ENCODE measurements at places on chromosomes 16 and 17.

GRCh38 chr17:77316191-77316641 lies 175.4 kb downstream of the SEC14L1 start:
- peak; percentile 74 for DNase-seq

- no peak for DNase-seq
Measured at GRCh38 chr17:42880776-42881310, 19.8 kb upstream of the G6PC1 start.

DNA sequence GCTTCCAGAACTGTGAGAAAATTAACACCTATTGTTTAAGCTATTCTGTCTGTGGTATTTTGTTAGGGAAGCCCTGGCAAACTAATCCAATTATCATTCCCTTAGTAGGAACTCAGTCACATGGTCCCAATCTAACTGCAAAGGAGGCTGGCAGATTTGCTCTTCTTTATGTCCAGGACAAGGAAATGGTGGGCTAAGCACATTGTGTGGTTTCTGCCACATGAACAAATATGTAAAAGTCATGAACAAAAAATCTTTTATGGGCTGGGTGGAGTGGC lies 278.6 kb upstream of the RPL38 start:
- no peak for DNase-seq

DNA sequence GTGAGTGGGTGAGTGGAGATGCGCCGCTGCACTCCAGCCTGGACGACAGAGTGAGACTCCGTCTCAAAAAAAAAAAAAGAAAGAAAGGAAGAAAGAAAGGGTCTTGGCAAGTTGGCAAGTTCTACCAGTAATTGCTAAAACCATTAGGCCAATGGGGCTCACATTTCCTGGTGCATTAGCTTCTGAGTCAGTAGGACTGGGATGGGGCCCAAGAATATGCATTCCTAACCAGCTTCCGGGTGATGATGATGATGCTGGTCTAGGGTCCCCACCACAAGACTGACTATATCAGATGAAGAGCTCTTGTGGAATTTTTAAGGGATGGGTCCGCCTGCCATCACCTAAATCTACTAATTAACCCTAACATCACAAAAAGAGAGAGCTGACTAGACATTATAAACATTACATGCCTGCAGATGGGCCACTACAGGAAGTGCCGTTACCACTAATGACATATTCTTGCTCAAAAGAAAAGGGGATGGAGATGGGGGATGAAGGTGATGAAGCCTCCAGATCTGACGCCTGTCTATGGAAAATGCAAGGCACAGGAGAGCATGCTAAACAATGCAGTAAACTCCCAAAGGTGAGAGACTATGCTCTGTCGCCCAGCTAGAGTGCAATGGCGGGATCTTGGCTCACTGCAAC lies 13.1 kb downstream of the MYH11 start:
- DNase-seq, result no peak

GRCh38 chr17:45171338-45172231 lies 9.9 kb downstream of the HEXIM2 start:
- DNase-seq, result peak; percentile 62

DNA sequence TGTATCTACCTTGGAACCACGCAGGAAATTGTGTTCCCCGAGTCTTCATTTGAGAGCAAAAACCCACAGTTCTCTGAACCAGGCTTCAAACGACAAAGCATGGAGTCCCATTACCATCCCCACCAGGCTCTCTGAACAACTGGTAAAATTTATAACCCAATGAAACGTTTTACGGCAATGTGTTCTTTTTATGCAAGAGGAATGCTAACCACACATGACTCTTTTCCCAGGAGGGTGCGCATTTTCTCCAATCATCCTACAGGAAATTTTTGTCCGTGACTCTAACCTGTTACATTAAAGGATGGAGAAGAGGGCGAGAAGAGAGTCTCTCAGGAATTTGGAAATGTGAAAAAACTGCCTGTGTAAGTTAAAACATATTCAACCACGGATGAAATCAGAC lies 17.8 kb downstream of the STX8 start:
- DNase-seq, result no peak

GRCh38 chr16:19424478-19424877 lies 6.8 kb downstream of the TMC5 start:
- DNase-seq, result no peak

DNA sequence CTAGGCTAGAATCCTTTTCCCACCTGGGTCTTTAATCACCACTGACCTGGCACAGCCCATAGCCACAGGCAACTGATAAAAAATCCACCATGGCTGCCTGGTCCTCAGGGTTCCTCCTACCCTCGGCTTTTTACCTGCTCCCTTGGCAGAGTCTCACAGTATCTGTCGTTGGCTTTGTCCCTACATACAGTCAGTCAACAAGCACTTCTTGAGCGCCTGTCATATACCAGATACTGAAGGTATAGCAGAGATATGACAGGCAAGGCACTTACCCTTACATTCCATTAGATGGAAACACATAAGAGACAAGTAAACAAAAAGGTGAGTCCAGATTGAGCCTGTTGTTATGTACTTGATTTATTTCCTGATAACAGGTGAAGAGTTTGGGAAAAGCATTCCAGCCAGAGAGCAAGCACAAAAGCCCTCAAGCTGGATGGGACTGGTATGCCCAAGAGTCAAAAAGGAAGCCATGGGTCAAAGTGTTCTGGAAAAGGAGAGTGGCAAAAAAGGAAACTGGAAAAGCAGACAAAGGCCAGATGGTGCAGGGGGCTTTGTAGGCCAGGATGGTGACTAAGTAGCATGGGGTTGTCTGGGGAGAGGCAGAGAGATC lies 247.0 kb downstream of the CHD9NB start:
- DNase-seq, result no peak

- DNase-seq, result no peak
Measured at GRCh38 chr17:79237448-79238053, 162.9 kb downstream of the ENGASE start.

DNA sequence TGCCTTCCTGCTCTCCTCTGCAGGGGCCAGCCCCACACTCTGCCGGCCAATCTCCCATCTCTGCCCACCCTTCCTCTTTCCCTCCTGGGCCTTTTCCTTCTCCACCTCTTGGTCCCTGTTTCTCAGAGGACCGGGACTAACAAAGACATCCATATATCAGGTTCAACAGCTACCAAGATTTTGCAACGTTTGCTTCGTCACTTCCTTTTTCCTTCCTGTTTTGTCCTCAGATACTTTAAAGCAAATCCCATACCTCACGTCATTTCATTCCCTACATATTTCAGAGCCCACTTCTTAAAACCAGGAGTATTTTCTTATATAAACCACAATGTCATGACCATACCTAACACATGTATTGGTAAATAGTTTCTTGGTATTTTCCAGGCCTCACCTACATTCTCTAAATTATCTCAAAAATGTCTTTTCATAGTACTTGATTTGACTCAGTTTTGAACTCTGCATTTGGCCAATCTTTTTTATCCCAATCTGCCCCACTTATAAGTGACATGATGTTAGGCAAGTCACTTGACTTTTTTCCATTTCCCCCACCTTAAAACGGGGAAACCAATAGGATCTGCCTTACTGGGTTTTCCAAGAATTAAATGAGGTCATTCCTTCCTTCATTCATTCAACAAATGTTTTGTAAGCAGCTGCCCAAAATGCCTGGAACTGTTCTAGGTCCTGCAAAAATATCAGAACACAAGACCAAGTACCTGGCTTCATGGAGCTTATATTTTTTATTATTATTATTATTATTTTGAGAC lies 7.2 kb upstream of the USP10 start:
- DNase-seq, result no peak

DNA sequence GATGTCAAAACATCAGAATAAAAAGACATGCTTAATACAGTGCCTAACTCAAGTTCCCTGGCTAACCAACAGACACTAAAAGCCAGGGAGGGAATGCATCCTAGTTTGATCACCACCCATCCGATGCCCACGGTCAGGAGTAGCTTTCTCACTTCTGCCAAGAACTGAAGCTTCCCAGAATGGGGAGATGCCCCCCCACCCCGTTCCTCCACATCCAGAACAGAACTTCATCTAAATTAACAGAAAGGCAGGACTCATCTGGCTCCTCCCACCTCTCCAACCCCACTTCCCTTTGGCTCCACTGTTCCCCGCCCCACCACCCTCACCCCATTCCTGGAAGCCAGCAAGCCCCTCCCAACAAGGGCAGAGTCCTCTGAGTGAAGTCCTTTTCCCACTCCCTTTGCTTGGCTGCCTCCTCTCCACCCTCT lies 33.7 kb downstream of the GDE1 start:
- no peak for DNase-seq

DNA sequence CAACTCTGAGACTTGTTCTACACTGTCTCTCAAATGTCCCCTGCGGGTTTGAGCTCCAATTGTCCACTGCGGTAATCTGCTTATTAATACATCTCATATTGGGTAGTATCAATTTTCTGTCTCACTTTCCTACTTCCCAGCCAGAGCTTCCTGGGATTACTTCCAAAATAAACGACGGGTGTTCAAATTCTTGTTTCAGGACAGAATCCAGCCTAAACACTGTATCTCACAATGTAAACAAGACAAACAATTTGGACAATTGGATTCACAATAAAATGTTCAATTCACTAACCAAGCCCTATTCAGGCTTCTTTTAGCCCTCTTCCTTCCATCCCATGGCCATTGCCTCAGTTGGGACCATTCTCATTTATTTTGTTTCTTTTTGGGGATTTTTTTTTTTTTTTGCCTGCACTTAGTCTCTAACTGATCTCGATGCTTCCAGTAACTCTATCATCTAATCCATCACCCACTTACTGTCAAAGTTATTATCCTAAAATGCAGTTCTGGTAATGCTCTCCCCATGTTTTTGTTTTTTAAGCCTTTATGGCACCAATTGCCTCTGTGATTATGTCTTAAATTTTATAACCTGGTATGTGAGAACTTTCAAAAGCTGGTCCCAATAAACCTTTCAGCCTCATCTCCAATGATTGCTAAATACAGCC lies 2.0 kb upstream of the VAT1L start:
- no peak for DNase-seq

DNA sequence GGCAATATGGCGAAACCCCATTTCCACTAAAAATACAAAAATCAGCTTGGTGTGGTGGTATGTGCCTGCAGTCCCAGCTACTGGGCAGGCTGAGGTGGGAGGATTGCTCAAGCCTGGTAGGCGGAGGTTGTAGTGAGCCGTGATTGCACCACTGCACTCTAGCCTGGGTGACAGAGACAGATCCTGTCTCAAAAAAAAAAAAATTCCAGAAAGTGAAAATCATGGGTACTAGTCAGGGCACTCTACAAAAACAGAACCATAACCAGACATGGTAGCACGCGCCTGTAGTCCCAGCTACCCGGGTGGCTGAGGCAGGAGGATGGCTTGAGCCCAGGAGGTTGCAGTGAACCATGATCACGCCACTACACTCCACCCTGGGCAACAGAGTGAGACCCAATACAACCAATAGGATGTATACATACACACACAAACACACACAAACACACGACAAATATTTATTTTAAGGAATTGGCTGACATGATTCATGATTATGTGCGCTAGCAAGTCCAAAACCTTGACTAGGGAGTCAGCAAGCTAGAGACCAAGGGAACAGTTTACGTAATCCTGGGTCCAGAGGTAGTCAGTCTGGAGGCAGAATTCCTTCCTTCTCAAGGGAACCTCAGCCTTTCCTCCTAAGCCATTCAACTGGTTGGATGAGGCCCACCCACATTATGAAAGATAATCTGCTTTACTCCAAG lies 11.6 kb upstream of the GP1BA start:
- DNase-seq, result no peak

- no peak for DNase-seq
Measured at GRCh38 chr16:59373632-59374031, 639.5 kb upstream of the GOT2 start.

DNA sequence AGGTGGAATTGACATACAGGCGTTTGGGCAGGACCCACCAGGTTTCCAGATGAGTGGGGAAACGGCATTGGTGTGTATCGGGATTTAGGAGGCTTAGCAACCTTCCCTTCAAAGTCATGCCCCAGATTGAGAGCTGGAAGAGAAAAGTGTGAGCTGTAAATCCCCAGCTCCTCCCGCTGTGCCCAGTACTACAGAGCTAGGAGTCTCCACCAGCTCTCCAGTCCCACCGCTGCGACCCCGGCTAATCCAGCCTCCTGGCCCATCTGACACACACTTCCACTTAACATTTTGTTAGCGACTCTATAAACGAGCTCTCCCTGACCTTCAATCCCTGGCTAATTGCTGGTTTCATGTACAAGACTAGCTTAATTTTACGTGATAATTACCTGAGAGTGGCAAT lies 29.9 kb upstream of the LHX1 start:
- DNase-seq, result no peak

DNA sequence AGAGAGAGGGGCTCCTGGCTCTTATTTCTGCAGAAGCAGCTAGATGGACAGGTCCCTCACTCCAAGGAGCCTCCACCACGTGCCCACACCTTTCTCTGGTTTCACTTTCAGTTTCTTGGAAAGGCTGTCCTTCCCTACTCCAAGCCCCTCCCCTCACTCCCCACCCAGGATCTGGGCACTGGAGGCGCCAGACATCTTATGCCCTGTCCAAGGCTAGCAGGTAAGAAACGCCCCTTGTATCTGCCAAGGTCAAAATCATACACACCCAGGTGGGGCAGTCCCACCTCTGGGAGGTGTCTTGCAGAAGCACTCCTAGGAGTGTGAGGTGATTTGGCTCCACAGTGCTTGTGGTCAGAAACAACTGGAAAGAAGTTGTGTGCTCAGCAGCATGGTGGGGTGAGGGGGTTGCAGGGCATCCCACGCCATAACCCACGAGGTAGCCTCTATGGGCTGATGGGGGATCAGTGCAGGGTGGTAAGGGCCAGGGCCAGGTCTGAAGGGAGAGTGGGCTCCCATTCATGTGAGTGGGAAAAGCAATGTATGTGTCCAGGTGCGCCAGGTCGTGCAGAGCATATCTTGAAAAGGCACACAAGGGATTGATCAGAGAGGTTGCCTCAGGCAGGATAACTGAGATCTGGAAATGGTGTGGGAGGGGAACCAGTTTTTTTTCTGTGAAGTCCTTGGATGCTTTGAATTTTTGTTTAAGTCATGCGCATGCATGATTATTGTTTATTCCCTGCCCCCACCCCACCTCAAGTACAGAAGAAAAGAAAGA lies 31.8 kb upstream of the PRM1 start:
- DNase-seq, result peak; percentile 35

- DNase-seq, result peak; percentile 76
Measured at GRCh38 chr17:80931421-80932265, 60.0 kb upstream of the CHMP6 start.

- DNase-seq, result no peak
Measured at GRCh38 chr17:2796164-2797125, at the start of gene RAP1GAP2. TSS of gene RAP1GAP2 (plus strand) at chr17:2796438. CDS start at chr17:2796528, 90 bp downstream.

GRCh38 chr16:53787423-53787822 lies 83.5 kb downstream of the FTO start:
- DNase-seq, result no peak

DNA sequence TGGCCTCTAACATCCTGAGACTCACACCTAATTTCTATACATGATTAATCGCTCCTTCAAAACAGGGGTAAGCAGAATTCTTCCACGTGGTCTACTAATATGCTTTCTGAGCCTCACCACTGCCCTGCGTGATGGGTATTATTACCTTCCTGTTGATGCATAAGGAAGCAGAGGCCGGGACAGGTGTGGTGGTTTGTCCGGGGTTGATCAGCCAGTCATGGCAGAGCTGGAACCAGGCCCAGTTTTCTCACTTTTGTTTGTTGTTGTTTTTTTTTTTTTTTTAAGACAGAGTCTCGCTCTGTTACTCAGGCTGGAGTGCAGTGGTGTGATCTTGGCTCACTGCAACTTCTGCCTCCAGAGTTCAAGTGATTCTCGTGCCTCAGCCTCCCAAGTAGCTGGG lies 31.2 kb downstream of the RNF135 start:
- no peak for DNase-seq

- peak; percentile 63 for DNase-seq
Measured at GRCh38 chr16:89257281-89257731, 39.8 kb downstream of the ZNF778 start.

Measured in GM03348 (cell line).